ENCODE measurements at places on chromosomes 5 and 9. TPM values are rescaled to one million over a fixed set of nuclear protein-coding genes. Genes with fewer than 3 reads are reported as not detected.

CCNI2 gene
- polyA plus RNA-seq: 3.8 TPM

GRCh38 chr9:125883565-125884217 lies 136.5 kb downstream of the PBX3 start:
- no peak for DNase-seq

- no peak for DNase-seq
These were observed 214.7 kb downstream of the GAS1 start for GRCh38 chr9:86732514-86733171.

- DNase-seq: no peak
These were observed 7.0 kb downstream of the NOTCH1 start for GRCh38 chr9:136538599-136539426.

DNA sequence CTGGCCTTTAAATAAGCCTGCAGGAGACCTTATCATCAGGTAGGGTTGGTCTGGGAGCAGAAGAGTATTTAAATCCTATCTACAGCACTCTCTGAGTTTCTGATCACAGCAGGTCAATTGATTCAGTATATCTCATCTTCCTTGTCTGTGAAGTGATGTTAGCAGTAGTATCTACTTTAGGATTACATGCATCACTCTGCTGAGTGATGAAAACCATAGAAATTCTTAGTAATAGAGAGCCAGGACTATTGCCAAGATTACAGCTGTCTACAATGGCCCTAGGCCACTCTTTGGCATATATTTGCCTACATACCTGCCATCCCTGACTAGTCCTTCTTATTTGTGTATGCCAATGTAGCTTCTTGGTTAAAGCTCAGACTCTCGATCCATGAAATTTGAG lies 183.8 kb downstream of the ASTN2 start:
- DNase-seq: no peak

All from left renal pelvis (tissue), 4 donors.